ENCODE measurements at places on chromosomes 11 and 22.

DNA sequence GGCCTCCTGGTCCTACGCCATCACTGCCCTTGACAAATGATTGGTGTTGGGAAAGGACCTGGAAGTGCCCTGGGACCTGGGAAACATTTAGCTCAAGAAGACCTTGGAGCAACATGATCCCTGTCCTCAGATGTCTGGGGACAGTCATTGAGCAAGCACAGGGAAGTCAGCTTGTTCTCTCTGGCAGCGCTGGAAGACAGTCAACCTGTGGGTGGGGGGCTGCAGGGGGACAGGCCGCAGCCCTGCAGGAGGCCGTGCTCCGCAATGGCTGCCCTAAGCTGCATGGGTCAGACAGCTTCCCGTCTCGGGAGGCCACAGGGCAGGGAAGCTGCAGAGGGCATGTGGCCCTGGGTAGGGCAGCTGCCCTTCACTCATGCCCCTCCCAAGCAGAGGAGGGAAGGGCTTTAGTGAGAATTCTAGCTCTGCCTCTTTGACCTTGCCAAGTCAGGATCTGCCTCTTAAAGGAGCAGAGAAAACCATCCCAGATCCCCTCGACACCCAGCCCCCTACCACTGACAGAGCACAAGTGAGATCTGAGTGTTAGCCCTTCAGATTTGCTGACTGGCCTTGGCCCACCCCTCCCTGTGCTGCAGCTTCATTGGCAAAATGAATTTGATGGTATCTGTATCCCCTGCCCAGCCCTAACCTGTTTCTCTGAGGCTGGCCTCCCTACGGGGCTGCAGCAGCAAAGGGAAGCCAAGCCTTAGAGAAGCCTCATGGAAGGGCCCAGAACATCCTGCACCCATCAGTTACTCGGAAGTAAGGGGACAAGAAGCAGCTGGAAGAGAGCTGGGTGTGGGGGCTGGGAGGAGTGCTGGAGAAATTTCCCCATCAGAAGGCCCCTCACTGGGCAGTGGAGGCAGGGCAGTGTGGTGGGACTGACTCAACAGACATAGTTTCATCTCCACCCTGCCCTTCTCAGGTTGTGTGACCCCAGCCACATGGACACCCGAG is 6.2 kb upstream of the SREBF2 start:
- DNase-seq: no peak

DNA sequence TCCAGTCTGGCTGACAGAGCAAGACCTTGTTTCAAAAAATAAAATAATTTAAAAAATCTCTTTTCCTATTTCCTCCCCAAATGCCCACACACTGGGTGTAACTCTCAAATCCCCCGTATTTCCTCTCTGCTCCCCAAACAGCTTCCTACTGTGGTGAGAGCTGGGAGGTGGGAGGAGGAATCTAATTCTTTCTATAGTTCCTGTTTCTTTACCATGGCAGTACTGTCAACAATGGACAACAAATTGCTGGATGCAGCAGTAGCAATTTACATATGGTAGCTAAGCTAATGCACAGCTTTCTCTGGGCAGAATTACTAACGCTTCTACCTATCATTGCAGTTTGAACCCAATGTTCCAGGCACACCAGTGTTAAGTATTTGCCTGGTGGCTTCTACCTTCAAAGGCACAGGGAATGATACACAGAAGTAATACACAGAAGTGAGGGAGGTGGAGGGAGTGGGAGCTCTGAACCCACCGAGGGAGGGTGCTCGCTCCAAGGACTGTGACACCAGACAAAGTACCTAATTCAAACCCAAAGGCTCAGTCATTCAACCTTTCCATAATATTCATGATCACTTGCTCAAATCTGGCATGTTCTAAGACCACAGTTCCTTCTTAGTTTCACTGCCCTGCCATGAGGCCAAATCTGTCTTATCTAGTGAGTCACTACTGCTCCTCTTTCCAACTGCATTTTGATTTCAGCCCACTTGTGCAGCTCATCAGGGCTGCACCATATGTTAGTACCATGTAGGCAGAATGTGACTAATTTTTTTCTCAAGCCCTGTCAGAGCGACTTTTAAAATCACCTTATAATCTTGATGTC is 37.9 kb downstream of the CELF1 start:
- DNase-seq: peak; percentile 35

DNA sequence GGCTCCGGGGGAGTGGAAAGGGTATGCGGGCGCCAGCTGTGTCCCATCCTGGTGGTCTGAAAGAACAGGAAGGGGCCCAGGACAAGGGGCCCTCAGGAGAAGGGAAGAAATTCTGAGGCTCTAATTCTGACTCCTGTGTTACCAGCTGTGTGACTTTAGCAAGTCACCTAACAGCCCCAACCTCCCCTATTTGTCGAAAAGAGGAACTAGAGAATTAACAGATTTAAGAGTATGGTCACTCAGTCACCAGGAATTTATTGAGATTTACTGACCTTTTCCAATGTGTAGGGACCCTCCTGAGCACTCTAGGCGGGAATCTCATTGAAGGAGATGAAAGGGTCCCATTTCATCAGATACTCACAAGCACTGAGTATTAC is 14.6 kb downstream of the RPS6KA4 start:
- no peak for DNase-seq

GRCh38 chr11:77090373-77091111 is 12.1 kb upstream of the OMP start:
- no peak for DNase-seq

DNA sequence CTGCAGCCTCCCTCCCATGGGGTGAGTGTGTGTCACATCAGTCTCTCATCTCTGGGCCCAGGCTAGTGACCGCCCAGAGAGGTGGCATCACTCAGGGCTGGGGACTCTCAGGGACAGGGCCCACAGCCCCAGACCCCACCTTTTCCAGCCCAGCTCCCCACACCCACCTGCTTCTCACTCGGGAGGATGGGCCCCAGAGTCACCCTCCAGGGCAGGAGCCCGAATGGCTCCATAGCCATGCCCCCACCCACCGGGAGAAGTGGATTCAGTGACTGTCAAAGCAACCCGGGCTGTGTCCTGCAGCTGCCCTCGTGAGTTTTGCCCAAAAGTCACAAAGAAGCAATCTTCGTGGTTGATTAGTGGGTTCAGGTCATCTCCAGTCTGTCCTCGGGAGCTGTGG is 26.0 kb downstream of the PARVG start:
- no peak for DNase-seq
